ENCODE measurements at places on chromosomes 7 and 10.

DNA sequence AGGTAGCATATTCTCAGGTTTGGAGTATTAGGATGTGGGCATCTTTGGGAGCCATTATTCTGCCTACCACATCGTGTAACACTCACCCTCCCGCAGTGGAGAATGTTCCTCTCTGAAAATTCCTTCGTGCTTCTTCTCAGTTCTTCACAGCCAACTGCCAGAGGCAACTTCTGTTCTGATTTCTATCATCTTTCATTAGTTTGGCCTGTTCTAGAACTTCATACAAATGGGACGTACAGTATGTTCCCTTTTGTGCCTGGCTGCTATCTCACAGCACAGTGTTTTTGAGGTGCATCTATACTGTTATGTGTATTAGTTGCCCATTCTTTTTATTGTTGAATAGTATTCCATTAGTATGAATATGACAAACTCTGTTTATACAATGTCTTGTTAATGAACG is 8.9 kb upstream of the SLC26A3 start:
- no peak for DNase-seq

DNA sequence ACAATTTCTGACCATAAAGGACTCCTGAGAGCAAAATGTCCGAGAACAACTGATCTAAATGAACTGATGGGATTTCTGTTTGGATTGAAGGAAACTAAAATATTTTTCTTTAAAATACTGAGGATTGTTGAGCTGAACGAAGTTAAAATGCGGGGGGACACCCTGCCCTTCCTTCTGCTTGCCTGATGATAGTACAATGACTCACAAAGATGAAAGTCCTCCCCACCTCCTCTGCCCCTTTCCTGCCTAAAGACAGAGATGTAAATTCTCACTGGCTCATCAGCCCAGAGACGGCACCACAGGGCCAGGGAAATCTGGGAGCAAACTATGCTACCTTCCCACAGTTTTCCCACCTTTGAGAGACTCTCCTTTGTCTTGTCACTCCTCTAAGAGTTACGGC is 180.6 kb downstream of the PHTF2 start:
- DNase-seq, result no peak

DNA sequence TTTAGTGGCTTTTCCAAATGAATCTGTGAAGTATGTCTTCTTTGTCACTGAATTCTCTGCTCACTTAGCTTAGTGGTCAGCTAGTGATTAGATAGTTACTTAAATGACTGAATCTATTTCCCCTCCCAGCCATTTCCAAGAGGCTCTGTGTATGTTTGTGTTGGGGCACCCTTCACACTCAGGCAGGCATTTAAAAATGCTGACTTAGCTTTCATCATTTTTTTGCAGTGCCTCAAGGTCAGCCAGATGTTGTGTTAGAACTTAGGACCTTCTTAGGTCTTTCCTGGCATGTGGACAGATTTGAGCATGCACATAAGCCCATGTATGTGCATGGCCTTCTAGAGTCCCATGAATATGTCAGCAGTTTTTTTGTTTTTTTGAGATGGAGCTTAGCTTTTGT is 25.4 kb upstream of the HHEX start:
- DNase-seq, result no peak

GRCh38 chr10:75553550-75553949 is 122.1 kb downstream of the LRMDA start:
- no peak for DNase-seq

- no peak for DNase-seq
Measured at GRCh38 chr7:108413337-108413736, 42.9 kb downstream of the NRCAM start.

- no peak for DNase-seq
Measured at GRCh38 chr10:69359594-69359993, 57.1 kb downstream of the TACR2 start.

GRCh38 chr10:49173853-49174252 is 14.3 kb downstream of the TMEM273 start:
- no peak for DNase-seq

GRCh38 chr10:61763778-61764177 is 101.0 kb downstream of the CABCOCO1 start:
- no peak for DNase-seq

GRCh38 chr7:30862995-30863705 is 48.5 kb upstream of the AQP1 start:
- no peak for DNase-seq

- no peak for DNase-seq
Measured at GRCh38 chr7:127770885-127771284, 118.9 kb downstream of the SND1 start.

GRCh38 chr7:101669307-101669706 is 40.2 kb upstream of the MYL10 start:
- DNase-seq, result no peak

DNA sequence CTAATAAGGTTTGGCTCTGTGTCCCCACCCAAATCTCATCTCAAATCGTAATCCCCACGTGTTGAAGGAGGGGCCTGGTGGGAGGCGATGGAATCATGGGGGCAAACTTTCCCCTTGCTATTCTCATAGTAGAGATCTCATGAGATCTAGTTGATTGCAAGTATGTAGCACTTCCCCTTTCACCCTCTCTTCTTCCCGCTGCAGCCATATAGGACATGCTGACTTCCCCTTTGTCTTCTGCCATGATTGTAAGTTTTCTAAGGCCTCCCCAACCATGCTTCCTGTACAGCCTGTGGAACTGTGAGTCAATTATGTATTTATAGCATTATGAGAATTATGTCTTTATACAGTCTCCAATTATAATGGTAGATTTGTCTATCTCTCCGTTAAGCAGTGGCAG is 594.5 kb downstream of the ACTR3B start:
- no peak for DNase-seq

- DNase-seq, result peak; percentile 42
Measured at GRCh38 chr7:18993933-18994668, 123.3 kb downstream of the TWIST1 start.

DNA sequence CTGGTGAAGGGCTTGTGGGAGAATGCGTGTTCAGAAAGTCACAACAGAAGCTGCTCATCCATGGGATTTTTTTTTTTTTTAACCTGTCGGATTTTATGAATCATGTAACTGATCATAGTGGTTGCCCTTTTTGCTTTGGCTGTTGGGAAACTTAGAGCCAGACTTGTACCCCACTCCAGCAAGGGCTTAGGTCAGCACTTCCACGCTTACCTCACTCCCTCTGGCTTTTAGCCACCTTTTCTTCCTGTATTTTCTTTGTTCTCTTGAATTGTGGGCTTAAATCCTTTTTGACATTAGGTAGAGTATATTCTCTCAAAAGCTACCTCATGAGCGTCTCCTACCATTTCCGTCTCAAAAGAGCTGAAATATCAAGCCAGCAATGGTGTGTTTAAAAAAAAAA is 113.6 kb upstream of the BTBD16 start:
- DNase-seq, result no peak

DNA sequence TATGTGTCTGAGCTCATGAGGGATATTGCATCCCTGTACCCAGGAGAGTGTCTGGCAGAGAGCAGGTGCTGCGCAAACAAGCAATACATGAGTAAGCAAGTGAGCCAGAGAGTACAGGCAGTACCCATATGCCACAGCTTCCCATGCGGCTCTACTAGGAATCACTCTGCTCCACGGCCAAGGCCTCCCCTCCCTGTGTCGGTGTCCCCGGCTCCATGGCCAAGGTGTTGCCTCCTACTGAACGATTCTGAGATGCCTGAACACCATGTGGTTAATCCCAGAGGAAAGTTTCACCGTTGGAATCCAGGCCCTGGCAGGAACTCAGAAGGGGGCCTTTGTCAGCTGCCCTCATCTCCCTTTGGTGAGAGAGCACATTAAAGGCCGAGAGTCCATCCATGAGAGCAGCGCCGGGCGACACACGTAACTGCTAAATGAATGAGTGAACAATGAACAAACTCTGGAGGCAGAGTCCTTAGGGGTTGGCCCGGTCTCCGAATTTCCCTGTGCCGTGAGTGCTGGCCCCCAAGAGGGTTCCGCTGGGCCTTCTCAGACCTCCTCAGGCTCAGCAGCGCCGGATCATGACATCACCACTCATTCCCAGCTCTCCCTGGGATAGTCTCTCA is 136.0 kb upstream of the FAM20C start:
- DNase-seq, result no peak

- DNase-seq, result no peak
Measured at GRCh38 chr7:1843921-1844335, 173.9 kb downstream of the ELFN1 start.

- DNase-seq, result no peak
Measured at GRCh38 chr7:21939136-21939857, 6.4 kb downstream of the CDCA7L start.

DNA sequence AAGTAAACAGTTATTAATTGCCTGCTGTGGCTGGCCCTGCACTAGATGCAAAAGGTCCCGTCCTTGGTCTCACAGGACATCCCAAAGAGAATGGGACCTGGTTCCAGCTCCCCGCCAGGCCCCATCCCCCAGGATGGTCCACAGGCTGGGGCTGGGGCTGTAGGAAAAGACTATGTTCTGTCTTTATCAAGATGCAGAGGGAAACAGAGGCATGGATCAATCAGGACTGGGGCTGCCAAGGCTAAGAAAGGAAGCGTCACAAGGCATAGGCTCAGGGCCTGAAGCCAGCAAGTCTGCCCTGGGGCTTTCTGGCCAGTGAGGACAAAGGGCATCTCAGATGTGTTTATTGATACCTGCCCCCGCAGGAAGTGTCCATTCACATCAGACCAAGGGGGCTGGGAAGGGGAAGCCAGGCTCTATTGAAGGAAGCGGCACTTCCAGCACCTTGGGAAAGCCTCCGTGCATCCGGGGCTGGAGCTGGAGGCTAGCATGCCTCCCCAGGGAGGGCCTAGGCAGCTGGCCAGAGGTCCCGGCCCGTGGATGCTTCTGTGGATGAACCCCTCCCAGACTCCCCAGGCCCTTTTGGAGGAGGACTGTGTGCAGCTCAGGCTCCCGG is 5.8 kb downstream of the VSIR start:
- no peak for DNase-seq

DNA sequence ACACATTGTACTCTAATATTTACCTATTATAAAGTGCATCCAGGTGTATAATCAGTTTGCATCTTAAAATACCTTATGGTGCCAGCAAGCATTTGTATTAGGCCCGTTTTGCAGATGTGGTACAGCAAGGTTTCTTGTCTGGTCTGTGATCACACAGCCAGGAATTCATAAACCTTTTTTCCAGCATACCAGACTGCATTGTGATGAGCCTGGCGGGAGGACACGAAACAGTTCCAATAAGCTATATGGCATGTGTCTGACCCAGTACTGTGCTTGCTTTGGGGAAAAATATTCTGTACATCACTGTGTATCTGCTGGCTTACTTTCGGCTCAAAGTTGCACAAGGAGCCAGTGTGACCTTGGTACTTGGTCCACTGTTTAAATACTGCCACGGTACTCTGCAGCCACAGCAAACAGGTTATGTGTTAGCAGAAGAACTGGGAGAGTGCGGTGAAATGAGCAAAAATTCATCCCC is 36.3 kb downstream of the CHN2 start:
- DNase-seq, result no peak

DNA sequence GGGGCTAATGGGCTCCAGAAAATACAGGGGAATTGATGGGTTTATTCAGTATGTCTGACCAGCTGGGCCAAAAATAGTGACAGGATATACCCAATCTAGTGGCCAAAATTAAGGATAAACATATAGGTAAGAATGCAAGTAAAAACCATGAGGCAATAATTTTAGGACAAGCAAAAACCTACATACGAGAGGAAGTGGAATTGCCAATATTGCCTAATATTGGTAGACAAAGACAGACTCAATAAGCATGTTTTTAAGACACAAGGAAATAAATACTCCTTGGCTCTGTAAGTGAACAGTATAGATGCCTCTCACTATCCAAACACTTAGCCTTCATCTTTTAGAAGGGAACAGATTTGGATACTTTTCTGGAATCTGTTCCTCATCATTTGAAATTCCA is 51.0 kb downstream of the ATXN7L1 start:
- DNase-seq, result no peak

- DNase-seq, result no peak
Measured at GRCh38 chr7:92834507-92835260, 1.7 kb downstream of the CDK6 start.

DNA sequence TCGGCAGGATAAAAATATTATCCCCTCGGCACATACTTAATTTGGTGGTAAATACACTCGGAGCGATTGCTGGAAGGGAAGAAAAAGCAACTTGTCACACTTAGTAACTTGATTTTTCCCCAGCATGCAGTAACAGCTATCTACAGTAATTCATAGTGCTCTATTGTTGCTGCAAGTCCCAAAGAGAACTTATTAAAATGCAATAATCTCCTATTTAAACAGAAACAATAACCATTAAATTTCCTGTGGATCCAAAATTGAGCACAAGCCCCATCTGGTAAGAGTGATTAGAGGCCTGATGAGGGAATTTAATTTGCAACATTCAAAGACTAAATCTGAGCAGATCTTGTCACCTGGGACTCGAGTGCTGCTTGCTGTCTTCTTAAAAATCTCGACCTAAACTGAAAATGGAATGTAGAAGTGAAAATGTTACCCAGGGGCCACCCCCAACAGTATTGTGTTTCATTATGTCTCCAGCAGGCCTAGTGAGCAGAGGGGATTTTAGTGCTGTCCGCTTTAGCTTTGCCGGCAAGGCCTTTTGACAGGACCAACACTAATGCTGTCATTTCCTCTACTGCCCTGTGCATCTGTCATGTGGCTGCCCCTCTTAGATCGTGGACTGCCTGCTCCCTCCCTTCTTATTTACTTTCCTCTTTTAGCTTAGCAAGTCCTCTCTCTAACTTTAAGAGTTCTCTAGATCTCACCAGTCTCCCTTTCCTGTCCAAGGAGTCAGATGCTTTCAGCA is 639.7 kb downstream of the AUTS2 start:
- DNase-seq, result no peak

GRCh38 chr7:151456276-151456675 is 16.3 kb upstream of the CRYGN start:
- no peak for DNase-seq

DNA sequence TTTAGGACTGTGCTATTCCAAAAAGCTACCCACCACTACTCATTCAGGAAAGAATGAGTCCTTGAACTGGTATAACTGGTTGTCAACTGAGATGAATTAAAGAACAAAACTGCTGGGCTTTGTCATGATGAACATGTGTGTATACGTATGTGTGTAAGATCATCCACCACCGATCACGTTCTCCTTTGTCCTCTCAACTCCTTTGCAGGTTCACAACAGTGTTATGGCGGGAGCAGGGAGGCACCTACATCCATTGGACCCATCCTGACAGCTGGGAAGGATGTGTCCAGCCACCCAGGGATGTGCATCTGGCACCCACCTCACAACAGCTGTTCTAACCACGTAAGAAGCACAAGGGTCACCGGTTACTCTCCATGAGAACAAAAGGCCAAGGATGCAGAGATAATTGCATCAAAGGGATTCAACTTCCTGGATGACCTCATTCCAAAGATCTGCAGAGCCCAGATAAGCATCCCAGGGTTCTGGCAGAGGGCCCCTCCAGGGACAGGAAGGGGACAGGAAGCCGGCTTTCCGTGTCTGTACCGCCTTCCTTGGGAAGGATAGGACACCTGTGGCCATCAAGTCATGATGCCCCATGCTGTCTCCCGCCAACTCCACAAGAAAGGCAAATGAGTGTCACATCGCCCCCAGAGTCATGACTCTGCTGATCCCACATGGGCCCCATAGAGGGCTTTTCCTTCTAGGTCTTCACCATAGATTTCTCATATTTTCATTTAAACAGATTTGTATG is 66.1 kb downstream of the STEAP1B start:
- DNase-seq, result no peak

GRCh38 chr7:75921479-75921878 is 6.5 kb downstream of the POR start:
- DNase-seq, result no peak

GRCh38 chr10:131214521-131215244 is 96.8 kb downstream of the TCERG1L start:
- no peak for DNase-seq
